Hypothalamus (tissue), 51 donors: ENCODE measurements at places on chromosomes 11 and 22.

DNA sequence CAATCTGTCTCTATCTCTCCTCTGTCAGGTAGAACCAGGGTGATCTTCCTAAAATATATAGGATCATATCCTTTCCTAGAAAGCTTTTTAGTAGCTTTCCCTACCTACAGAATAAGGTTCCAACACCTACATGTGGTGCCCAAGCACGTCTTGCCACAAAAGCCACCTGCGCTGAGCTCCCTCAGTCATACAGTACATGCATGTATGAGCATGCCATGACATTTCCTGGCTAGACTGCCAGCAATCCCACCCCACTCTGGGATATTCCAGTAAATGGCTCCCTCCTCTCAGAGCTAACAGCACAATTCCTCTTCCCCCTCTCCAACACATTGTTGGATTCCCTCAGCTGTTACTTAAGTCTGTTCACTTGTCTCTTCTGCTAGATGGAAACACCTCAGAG lies 398.0 kb downstream of the TENM4 start:
- DNase-seq: no peak

DNA sequence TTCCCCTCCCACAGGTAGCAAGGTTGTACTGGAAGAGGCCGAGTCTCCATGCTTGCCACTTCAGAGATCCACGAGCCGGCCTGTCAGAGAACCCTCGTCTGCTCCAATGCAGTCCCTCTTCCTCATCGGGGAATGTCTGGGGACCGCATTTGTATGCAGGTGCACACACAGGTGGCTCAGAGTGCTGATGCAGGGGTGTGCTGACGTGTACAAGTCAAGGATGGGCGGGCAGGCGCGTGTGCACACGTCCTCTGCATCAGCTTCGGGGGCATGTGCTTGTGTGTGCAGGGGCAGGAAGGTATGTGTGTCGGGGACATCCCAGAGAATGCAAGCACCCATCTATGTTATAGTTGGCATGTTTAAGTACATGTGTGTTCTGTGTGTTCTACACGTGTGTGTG lies 49.4 kb downstream of the ELFN2 start:
- DNase-seq: no peak

DNA sequence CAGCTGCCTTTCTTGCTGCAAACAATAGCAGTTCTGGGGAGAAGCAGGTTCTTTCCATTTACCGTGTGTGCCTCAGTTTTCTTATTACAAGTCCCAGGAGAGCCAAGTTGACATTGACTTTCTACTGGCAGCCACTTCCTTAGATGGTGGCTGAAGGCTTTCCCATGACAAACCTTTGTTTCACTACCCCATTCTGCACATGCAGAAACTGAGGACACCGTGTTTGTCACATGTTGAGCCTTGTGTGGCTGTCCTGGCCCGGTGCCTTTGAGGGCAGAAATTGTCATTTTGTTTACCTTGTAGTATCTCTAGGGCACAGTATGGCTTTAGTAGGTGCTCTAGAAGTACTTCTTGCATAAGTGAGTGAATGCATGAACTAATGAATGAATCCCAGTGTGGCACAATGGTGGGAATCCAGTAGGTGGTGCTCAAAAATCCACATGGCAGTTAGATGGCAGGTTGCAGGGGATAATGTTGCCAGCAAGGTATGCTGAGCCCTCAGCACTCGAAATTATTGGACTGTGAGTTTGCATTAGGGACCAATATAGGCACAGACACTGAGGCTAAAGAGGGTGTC lies 101.6 kb downstream of the CSNK2A3 start:
- DNase-seq: no peak

DNA sequence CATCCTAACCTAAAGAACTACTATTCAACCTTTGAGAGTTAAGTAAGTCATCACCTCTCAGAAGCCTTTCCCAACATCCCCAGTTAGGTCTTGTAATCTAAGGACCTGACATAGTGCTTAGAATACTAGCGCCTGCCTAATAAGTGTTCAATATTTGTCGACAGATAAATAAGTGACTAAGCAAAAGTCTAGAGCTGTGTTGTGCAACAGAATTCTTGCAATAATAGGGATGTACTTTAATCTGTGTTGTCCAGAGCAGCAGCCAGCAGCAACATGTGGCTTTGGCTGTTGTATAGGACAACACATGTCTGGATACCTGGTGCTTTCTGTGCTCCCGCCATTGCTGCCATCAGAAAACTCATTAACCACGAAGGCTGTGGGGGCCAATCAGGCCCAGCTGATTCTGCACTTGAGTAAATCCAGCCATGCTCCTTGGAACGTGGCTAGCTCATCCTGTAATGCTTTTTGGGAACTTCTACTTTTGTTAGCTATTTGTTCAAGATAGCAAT lies 66.8 kb upstream of the NTM start:
- no peak for DNase-seq

DNA sequence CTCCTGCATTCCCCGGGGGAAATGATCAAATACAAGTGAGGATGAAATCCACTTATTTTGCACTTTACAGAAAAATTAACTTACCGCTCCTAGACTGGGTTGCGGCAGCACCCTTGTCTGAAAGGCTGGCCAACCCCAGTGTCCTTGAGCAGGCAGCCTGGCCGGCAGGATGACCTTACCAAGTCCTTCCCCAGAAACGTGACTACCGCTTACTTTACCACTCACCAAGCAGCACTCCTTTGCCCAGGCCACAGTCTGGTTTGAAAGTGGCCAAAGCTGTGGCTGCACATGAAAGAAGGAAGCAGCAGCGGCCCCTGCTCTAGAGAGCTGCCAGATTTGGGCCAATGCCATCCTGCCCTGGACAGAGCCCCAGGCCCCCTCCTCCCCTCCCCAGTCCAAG lies 20.3 kb downstream of the MYH9 start:
- no peak for DNase-seq

- no peak for DNase-seq
These were observed 30.9 kb downstream of the SLC36A4 start for GRCh38 chr11:93166862-93167261.

- no peak for DNase-seq
These were observed 9.8 kb downstream of the SLC22A6 start for GRCh38 chr11:62974848-62975522.

GRCh38 chr11:70167723-70168404 lies 35.2 kb upstream of the FADD start:
- no peak for DNase-seq

- DNase-seq: no peak
These were observed 95.6 kb downstream of the KIAA1671 start for GRCh38 chr22:25048071-25048470.

GRCh38 chr22:42560781-42561180 lies 7.0 kb downstream of the SERHL2 start:
- no peak for DNase-seq

DNA sequence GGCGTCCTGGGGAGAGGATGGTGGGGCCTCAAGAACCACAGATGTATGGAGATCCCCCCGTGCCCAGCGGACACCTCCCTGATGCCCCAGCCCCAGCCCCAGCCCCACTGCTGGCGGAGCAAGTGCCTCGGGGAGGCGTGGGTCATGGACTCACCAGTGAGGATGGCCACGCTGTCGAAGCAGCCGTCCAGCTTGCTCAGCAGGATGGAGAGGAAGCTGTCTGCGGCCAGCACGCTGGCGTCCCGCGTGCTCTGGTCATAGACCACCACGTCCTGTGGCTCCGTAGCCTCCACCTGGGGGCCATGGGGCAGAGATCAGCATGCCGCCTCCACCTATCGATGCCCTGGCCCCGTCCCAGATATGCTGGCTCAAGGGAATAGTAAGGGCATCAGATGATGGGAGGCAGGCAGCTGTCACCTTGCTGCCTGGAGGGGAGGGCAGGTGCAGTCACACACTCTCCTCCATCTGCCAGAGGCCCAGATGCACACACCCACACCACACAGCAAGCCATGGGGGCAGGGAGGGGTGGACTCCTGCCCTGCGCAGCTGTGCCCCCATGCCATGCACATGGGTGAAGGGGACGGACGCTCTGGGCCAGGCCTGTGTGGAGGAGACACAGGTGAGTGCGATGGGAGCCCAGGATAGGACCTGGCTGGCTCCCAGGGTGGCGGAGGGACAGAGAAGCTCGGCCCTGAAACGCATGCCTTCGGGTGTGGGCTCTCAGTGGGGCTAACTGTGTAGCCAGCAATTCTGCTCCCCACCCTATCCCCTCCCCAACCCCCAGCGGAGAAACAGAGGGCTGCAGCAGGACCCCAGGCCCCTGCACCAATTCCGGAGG lies 8.2 kb downstream of the DUSP8 start:
- no peak for DNase-seq

DNA sequence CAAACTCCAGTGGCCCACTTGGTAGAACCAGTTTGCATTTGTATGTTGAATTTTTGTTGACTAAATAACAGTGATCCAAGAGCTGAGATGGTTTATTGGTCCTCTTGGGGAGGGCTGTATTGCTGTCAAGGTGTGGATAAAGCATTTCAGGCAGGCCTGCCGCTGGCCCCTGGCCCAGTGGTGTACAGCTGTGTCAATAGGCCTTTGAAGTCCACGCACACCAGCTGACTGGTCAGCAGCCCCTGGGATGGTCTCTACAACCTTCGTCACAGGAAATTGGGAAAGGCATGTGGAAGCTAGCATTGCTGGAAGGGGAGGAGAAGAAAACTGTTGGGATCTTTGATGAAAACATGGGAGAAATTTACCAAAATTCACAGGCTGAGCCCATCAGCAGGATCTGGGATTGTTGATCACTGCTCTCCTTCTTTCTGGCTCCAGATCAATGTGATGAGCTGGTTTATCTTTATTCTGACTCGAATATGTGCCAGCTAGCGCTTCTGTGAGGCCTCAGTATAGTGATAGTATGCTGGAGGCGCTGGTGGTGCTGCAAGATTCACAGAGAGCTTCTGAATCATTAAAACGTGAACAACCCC lies 12.5 kb upstream of the E2F8 start:
- no peak for DNase-seq

- no peak for DNase-seq
These were observed 30.6 kb upstream of the QSER1 start for GRCh38 chr11:32861850-32862577.

- peak; percentile 64 for DNase-seq
These were observed at the start of gene DLAT for GRCh38 chr11:112024773-112025678. TSS of gene DLAT (plus strand) at chr11:112025408. CDS start at chr11:112025473, 65 bp downstream.

- no peak for DNase-seq
These were observed 25.0 kb upstream of the TMPRSS5 start for GRCh38 chr11:113730887-113731726.

DNA sequence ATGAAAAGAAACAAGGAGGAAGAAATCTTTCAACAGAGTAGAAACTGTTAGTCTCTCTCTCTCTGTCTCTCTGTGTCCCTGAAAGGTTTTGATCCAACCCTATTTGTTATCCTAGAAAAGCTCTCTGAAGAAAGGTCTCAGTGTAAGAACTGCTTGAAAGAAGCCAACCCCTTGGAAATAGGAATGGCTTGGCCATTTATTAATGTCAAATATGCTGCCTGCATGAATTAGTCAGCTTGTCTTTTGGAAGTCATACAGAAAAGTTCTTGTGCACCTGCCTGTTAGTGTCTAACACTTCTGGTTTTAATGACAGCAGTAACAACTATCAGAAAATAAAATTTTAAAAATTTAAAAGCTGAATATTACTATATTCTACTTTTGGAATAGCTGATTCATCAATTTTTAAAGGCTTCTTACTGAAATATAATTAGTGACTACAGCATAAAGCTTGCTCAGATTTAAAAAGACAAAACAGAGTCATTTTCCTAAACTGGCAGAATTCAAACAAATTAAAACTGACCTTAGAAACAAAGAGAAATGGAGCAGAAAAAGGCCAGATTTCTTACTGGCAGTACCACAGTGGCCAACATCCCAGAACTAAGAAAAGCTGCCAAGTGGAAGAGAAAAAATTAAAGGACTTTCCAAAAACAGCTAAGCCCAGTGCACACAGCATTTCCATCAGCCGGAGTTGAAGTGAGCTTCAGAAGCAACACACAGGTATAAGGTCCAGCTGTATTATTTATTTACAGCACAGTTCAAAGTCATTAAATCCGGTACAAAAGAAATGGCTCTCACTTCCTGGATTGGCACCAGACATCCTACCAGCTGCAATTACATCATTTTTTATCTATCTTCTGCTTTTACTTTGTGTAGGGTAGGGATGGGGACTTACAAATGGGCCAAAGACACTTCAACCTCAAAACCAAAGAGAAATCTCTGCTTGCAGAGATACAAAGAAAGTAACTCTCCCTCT lies 76.3 kb downstream of the PRCP start:
- DNase-seq: peak; percentile 25

GRCh38 chr11:108253176-108253575 lies 30.3 kb downstream of the ATM start:
- no peak for DNase-seq

DNA sequence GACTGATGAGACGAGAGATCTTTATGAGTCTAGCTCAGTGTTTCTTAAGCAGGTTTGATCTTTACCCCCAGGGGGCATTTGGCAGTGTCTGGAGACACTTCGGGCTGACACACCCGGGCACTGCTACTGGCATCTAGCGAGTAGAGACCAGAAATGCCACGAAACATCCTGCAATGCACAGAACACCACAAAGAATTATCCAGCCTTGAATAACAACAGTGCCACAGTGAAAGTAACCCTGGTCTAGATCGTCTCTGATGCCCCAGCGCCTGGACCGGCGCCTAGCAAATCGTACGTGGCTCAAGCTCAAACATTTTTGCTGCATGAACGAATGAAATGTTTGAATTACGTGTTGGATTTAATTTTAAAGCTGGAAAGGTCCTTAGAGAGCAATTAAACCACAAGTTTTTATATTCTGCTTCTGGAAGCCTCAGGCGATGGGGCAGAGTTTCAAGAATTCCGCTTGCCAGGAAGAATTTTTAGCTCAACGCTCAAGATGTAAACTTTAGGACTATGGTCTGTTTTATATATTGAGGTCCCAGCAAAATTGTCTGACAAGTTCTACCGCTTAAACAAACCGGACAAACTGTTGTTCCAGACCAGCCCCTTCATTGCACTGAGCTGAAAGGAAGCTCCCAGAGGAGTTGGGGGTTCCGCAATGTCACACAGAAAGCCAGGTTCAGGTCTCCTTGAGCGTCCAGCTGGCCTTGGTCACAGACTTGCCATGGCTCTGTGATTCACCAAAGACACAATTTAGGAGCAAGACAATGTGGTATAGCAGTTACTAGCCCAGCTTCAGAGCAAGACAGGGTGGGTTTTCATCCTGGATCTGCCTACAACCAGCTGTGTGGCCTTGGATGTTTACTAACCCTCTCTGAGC lies 44.2 kb upstream of the SMTN start:
- DNase-seq: no peak

- no peak for DNase-seq
These were observed 416.7 kb upstream of the CHORDC1 start for GRCh38 chr11:90639461-90639993.

- DNase-seq: no peak
These were observed 23.9 kb upstream of the RBM4B start for GRCh38 chr11:66701432-66702240.
